ENCODE measurements at places on chromosomes 7 and 10.

GRCh38 chr10:114698271-114699061 is 40.4 kb upstream of the ABLIM1 start:
- DNase-seq: no peak

GRCh38 chr10:132647424-132647823 is 109.8 kb downstream of the INPP5A start:
- DNase-seq: no peak

- DNase-seq: no peak
Observed at GRCh38 chr7:46681865-46682503, 760.9 kb upstream of the IGFBP3 start.

GRCh38 chr7:497946-498655 is 21.5 kb downstream of the PDGFA start:
- DNase-seq: no peak

DNA sequence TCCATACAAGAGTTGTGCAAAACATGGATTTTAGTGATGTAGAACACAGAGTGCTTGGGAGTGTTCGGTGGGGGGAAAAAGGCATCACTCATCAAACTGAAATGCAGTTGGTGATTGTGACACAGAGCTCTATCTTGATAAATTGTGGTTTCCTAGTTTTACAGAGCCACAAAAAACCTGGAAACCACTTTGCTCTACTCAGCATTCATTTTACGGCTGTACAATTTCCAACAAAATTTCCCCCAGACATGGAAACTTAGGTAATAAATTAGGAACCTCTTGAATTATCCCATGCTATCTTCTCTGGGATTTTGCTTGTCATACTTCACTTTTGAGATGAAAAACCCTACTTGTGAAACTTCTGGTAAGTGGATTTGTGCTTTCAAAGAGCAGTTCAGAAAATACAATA is 614.9 kb upstream of the FZD8 start:
- no peak for DNase-seq

GRCh38 chr10:17792991-17793390 is 16.2 kb upstream of the MRC1 start:
- DNase-seq: no peak

DNA sequence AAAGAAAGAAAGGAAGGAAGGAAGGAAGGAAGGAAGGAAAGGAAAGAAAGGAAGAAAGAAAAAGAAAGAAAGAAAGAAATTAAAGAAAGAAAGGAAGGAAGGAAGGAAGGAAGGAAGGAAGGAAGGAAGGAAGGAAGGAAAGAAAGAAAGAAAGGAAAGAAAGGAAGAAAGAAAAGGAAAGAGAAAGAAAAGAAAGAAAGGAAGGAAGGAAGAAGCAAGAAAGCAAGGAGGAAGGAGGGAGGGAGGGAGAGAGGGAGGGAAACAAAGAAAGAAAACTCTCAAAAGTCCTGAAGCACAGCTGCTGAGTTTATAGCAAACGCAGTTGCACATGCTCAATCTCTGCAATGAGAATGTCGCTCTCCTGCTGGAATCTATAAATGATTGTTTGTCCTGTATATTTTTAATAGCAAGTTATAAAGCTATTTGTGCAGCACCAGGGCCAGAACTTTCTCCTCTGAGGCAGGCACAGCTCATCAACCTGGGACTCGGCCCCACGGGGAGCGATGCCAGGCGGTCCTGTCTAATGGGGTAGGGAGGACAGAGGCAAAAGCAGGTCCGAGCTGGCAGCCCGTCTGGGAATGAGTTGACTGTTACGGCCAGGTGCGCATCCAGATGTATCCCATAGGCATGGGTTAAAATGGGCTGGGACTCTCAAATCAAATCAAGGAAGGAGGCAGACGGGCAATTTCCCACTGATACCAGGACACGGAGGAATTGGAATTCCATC is 118.0 kb upstream of the PFKP start:
- no peak for DNase-seq

DNA sequence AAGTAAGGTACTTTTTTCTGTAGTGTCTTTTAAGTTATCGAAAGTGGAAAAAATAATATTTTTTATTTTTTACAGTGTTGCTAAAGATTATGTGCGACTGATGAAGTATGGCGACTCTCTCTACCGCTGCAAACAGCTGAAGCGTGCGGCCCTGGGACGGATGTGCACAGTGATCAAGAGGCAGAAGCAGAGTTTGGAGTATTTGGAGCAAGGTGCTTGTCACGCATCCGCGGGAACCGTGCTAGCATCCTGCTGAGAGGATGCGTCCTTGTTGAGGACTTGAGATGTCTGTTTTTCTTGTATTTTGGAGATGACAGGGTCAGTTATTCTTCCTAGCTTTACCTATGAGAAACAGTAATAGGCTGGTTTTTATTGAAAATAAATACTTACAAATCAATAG is 7.8 kb downstream of the GTPBP4 start:
- no peak for DNase-seq

DNA sequence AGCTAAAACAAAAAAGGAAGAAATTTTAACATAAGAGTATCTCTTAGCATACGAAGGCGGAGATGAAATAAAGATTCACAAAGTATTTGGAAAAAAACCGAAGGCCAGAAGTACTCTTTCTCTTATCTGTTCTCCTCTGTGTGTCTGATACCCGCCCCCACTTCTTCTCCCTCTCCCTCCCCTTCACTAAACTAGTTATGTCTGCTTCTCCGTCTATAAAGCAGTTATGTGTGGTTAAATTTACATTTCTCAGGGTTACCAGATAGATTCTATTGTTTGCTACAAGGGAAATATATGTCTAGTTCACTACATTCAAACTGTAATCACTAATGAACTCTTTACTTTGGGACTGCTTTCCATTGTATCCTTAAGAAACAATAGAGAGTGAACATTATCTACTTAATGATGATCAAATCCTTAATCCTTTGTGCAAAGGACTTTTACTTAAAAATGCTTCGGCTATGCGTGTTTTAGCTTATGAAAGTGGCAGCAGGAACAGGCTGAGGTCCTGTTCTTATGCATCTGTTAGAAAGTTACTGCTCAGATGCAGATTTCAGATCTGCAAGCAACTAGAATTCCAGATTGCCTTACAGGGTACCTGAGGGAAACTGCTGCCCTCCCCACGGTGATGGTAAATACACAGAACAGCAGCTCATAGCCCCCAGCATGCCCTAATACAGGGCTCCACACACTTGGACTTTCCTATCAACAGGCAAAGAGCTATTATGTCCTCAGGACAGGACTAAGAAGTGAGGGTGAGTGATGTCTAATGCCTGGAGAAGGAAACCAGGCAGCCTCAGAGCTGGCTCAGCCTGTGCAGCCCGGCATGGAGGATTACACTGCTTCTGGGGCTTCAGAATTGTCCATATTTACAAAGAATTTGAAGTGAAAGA is 273.3 kb downstream of the FZD1 start:
- DNase-seq: no peak

DNA sequence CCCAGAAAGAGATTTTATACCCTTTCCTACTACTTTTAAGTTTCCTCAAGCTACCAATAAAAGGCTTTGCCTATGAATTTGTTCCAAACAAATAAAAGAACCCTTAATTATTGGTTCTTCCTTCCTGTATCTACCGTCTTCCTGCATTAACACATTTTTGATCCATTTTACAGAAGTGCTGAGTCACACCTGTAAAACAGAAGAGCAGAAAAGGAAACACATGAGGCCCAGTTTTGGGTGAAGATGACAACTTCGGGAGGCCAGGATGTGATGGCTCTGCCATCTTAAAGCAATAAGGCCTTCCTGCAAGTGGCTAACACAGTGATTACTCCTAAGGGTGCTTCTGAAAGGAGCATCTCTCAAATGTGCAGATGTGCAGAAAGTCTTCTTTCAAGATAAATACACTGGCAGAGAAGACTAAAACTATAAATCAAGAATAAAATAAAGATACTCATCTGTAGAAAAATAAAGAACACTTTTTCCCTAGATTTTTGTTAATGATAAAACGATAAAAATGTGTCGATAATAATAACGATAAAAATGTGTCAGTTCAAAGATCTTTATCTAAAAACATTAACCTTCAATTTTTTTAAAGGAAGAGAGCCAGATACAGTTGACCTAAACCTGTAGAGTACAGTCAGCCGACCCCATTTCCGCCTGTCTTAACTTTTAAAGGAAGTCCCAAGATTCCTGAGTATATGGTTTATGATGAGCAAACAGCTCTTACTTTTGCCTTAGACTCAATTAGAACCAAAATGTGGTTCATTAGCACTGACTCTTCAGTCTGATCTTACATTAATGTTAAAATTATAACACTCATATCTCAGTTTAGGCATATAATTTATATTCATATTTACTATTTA is 108.6 kb downstream of the UBE2H start:
- no peak for DNase-seq

GRCh38 chr7:117645481-117646165 is 165.8 kb downstream of the CFTR start:
- DNase-seq: no peak

- no peak for DNase-seq
Observed at GRCh38 chr7:69654381-69654780, 56.1 kb downstream of the AUTS2 start.

DNA sequence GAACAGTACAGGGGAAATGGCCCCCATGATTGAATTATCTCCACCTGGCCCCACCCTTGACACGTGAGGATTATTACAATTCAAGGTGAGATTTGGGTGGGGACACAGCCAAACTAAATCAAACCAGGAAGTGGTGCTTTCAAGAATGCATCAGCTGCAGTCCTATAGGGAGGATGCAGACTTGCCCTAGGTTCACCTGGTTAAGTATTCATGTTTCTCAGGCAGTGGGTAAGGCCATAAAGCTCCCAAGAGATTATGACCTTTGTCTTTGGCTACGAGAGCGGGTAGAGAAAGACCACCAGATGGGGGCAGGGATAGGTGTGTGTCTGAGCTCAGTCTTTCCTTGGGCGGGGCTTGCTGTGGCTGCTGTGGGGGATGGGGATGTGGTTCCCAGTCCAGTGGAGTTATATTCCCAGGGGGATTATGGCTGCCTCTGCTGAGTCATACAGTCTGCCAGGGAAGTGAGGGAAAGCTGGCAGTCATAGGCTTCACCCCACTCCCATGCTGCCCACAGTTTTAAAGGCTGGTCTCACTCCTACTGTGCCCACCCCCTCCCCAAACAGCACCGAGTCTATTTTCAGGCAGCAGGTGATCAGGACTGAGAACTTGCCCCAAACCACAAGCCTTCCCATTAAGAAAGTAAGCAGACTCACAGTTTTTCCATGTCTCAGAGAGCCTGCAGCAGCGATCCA is 8.4 kb upstream of the R3HCC1L start:
- DNase-seq: no peak

DNA sequence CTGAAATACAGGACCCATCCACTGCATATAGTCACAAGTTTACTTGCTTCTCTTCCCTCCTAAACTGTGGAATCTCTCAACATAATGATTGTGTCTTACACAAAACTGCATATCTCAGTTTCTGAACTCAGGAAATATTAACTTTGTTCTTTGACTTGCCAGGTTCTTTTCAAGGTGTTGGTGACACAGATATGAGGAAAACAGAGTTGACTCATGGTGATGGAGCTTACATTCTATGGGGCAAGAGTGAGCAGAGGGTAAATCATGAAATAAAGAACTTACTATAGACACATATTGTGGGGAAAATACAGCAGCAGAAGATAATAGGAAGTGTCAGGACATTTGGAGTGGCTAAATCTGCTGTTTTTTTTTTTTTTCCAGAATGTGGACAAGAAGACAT is 72.5 kb upstream of the IGFBP3 start:
- DNase-seq: no peak

GRCh38 chr10:128042131-128042610 is 84.1 kb downstream of the MKI67 start:
- DNase-seq: no peak

GRCh38 chr7:21869785-21870402 is 75.8 kb downstream of the CDCA7L start:
- DNase-seq: no peak

DNA sequence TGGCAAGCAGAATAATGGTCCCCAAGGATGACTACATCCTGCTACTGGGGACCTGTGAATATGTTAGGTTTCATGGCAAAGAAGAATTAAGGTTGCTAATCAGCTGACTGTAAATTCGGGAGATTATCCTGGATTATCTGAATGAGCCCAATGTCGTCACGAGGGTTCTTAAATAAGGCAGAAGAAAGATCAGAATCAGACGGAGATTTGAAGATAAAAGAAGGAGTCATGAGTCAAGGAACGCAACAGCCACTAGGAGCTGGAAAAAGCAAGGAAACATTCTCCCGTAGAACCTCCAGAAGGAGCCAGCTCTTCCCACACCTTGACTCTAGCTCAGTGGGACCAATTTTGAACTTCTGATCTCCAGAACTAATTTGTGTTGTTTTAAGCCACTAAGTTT is 82.9 kb upstream of the APBB1IP start:
- DNase-seq: no peak

GRCh38 chr7:140610204-140611165 is 30.1 kb downstream of the DENND2A start:
- DNase-seq: no peak

DNA sequence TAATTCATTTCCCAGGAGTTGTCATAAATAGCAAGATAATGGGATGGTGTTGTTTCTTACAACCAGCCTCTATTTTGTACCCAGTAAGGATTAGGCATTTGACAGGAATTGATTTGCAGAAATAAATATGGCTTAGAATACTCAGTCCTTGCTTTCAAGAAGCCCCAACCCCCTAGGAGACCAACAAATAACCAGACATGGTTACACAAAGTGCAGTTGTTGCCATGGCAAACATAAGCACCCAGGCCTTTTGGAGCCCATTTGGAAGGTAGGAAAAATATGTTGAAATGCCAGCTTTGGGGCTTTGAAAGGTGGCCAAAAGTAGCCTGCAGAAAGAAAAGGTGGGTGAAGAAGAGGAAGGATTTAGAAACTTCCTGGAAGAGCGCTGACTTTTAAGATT is 397.5 kb downstream of the CDC14C start:
- no peak for DNase-seq

DNA sequence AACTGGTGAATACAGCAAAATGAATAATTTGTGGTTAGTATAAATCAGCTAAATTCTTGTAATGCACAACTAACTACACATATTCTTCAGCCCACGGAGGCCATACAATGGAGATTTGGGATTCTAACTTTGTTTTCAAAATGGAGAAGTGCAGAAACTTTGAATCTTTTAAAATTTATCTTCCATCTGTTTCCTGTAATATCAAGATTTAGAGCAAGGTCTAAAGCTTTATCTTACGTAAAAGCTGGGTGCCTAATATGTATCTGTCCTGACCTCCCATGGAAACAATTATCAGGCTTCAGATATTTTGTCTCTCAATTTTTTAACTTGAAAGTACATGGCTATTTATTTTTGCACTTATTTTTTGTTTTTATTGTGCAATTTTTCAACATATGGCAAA is 5.0 kb upstream of the AHR start:
- DNase-seq: no peak

GRCh38 chr10:120782336-120782735 is 68.8 kb upstream of the WDR11 start:
- DNase-seq: no peak

- no peak for DNase-seq
Observed at GRCh38 chr7:90825779-90826178, 229.7 kb downstream of the CDK14 start.

DNA sequence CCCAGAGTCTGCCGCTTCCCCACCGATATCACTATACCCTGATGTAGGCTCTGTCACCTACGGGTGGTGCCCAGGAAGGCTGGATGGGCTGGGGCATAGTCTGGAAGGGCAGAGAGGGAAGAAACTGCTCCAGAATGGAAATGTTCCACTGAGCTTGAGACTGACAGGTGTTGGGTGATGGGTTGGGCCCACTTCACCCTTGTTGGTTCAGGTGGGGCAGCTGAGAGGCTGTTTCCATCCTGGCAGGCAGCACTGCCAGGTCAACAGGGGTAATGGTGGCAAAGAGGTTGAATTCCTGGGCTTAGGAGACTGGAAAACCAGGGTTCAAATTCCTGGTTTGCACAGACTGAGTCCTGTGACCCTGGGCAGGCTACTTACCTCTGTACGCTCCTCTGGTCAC is 28.5 kb upstream of the FRAT2 start:
- no peak for DNase-seq

- no peak for DNase-seq
Observed at GRCh38 chr10:112424651-112425050, 22.1 kb downstream of the ZDHHC6 start.

Measured in activated naive CD4-positive, alpha-beta T cell treated with anti-CD3 and anti-CD28 coated beads, Interleukin-2, amount 50 U/mL, for 16 hours (primary cell).